T-helper 9 cell (primary cell): ENCODE measurements at places on chromosomes 2 and 18.
A peak's percentile ranks its signal among the peaks of the same experiment; 100 is the strongest.

GRCh38 chr18:59072727-59073421 is 66.8 kb upstream of the SEC11C start:
- no peak for DNase-seq

GRCh38 chr2:157149270-157149669 is 108.2 kb upstream of the GALNT5 start:
- no peak for DNase-seq

DNA sequence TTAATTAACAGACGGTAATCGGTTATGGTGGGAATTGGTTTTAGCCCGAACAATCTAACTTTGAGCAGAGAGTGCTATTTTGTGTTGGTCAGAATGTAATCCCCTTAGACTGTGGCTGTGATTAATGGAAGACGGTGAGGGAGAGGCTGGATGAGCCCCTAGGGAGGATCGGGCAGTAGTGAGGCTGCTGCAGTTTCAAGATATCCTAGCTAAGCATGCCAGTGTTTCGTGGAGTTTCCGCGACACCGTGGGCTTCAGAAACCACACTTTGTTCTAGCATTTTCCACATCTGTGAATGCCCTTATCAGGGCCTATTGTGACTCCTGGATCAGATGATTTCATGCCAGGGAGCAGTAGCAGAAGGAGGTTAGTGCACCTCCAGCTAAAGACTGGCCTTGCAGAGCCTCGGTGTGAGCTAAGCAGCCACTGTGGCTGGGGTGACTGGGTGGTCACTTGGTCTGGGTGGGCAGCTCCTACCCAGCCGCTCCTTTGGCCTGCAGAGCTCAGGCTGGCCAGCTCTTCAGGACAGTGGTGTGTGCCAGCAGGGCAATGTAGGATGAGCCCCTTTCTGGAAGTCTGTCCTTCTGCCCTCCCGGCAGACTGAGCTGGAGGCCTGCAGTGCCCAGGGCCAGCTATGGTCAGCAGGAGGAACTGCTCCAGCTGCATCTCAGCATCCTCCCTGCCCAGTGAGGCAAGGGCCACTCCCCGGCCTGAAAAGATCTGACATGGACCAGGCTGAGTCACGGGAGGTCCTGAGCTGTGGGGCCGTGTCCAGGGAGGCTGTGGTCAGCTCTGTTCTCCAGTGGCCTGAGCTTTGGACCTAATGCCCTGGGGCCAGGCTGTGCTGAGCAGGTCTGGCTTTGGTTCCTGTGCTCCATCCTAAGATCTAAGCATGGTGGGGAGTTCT is 142.6 kb upstream of the GPC1 start:
- DNase-seq, result no peak

DNA sequence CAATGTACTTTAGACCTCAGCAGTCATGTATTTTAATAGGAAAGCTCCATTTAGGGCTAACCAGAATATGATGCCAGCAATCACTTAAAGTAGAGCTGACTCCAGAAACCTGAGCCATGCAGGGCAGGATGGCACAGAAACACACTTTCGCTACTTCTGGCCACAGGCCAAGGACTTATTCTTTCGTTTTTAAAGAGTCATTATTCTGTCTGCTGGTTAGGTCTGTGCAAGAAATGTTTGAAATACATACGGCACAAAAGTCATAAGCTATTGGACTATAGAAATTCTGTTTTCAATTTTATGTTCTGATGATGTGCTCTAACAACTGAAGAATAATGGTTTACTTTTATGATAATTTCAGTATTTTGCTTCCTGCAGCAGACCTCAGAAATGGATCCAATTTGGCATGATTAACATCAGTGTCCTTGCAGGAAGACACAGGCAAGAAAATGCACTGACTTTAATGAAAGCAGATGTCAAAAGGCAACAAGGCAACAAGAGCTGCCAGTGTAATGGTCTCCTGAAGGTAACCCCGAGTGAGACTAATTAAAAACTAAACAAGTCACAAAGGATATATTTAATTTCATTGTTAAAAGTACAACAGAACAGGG is 114.4 kb upstream of the CHRNA1 start:
- no peak for DNase-seq

DNA sequence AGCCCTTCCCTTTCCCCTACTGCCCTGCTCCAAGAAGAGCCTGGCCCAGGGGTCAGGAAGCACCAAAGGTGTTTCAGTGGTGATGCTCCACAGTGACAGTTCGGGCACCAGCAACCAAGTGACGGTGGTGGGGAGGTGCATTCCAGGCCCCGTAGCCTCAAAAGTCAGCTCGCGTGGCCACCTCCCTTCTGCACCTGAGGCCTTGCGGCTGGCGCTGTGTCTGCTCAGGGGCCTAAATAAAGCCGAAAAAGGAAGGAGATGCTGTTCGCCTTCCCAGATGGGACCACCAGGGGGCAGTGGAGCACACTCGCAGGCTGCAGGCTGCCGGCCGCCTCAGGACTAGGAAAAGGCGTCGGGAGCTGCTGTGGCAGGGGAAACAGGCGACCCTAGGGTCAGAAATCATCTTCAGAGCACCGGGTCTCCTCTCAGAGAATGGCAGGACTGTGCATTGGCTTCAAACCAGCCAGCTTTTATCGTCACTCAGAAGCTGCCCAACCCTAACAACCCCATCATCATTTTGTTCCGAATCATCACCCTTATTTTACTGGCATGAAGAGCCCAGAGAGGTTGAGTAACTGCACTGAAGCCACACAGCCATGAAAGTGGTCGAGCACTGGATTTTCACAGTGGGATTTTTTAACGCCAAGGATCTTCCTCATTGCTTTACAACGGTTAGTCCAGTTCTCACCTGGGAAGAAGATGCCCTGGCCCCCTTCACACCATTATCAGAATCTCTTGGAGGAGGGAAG is 213.0 kb upstream of the CELF4 start:
- no peak for DNase-seq

- DNase-seq, result no peak
Measured at GRCh38 chr2:161576421-161576820, 47.8 kb upstream of the SLC4A10 start.

DNA sequence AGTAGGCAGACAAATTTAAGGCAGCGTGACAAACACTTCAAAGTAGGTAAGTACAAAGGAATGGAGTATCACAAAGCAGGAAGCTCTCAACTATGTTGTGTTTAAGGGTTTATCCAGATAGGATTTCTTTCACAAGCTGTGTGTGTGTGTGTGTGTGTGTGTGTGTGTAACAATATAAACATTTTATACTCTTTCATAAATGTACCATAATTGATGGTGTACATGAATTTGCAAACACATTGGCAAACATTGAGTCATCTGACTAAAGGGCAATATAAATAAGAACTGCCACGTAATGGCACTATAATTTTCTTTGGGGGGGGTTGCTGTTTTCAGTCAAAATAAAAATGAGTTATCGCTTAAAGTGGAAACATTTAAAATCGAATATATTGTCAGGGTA is 1004.4 kb upstream of the DDX18 start:
- no peak for DNase-seq

GRCh38 chr2:75986617-75987016 is 275.9 kb upstream of the GCFC2 start:
- DNase-seq, result no peak

DNA sequence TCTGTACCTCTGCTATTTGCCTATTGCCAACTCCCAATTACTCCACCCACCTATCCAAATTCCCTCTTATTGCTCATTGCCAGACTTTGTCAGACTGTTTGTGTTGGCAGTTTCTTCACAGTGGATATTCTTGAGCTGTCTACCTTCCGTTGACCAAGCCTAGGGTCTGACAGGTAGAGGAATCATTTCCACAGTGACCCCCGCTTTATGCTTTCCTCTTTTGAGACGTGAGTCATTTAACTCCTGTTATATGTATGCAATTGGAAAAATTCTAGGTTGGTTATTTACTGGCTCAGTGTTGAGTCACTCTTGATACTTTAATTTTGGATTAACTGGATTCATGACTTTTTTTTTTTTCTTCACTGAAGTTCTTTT is 187.7 kb downstream of the IRS1 start:
- DNase-seq, result no peak

- peak; percentile 68 for DNase-seq
Measured at GRCh38 chr2:25323042-25323514, 18.6 kb downstream of the DNMT3A start.

DNA sequence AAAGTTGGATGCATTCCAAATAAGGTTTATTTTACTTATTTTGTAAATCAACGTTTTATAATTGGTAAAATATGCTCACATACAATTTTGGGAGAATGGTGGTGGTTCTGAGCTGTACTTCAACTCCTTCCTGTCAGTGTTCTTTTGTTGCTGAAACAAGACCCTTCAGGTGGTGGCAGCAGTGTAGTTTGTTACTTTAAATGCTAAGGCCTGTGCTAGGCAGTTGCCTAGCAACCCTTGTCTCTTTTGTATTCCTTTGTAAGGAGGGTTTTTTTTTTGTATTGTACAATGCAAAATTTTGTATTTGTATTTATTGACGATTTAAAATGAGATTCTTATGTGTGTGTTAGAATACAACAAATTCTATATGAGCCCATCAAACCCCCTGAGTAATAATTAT is 166.0 kb upstream of the FAM98A start:
- DNase-seq, result no peak

- no peak for DNase-seq
Measured at GRCh38 chr2:229445501-229446211, 174.6 kb upstream of the PID1 start.

DNA sequence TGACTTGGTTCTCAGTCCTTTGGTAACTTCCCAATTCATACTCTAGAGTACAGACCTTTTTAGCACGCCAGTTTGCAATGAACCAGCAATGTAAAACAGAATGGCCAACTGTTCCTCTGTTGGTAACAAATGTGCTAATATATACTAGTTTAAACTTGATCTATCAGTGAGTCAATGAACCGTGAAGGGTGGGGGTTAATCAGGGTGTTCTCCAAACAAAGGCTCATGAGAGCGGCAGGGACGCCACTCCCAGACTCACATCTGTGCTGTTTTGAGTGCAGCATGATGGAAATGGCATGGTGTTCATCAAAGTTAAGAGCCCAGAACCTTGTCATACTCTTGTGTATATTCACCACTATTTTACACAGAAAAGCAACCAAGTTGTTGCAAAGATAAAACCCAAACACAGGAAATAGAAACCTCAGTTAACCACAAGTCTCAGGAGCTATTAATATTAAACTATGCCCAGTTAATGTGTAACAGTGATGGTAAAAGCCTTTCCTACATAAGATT is 70.3 kb downstream of the CERKL start:
- no peak for DNase-seq

DNA sequence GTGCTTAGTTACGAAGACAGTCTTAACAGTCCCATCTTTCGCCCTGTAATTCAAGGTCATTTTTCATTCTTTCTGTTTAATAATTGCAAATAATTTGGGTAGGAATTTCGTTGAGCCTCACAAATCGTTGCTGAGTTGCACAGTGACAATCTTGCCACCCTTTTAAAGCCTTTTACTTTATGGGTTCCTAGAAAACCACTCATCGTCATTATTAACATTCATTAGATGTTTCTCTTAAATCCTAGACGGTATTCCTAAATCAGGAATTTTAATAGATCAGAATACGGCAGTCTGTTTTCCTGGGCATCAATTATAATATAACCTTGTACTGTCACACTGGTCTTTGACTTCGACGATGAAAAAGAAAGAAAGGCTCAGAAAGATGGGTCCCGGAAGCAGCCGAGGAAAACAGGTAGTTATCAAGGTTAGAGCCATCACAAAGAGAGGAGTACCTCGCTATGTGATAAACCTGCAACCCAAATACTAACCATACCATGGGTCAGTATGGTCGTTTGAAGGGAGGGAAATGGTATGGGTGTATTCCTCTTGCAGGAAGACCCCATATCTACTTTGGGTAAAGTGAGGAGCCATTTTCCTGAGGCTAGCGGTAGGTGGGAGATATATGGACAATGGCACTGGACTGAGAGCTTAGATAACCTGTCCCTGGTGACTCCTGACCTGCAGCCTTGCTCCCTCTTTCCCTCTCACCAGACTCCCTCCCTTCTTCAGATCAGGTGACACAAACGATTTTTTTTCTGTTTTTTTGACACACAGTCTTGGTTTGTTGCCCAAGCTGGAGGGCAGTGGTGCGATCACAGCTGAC is 981 bp upstream of the SF3B1 start:
- no peak for DNase-seq

- DNase-seq, result no peak
Measured at GRCh38 chr18:48662011-48662661, 123.3 kb downstream of the CTIF start.

- DNase-seq, result no peak
Measured at GRCh38 chr2:36731941-36732672, 35.6 kb downstream of the VIT start.

- no peak for DNase-seq
Measured at GRCh38 chr2:54518430-54518829, 62.3 kb downstream of the SPTBN1 start.

GRCh38 chr2:150169237-150169629 is 318.2 kb downstream of the RND3 start:
- no peak for DNase-seq

- no peak for DNase-seq
Measured at GRCh38 chr2:31240381-31241365, 6.7 kb downstream of the EHD3 start.

- DNase-seq, result no peak
Measured at GRCh38 chr2:205806143-205806905, 124.0 kb downstream of the NRP2 start.

GRCh38 chr18:13435586-13436333 is 217.2 kb downstream of the LDLRAD4 start:
- DNase-seq, result no peak

GRCh38 chr18:75204269-75204731 is 4.6 kb downstream of the PTGR3 start:
- no peak for DNase-seq

DNA sequence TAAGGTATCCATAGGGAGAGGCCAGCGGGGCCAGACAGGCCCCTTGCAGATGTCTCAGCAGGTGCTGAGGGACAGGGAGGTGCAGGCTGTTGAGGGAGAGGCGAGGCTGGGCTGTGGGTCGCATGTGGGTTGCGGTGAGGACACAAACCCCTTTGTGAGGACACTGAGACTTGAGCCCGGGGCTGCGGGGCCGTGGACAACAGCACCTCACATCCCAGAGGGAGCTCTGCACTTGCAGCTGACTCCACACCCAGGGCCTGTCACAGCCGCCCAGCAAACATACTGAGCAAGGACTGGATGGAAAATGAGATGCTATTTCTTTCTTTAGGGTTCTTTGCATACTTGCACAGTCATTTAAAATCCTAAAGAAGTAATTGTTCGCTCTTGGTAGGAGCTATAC is 95.3 kb upstream of the NFATC1 start:
- no peak for DNase-seq

DNA sequence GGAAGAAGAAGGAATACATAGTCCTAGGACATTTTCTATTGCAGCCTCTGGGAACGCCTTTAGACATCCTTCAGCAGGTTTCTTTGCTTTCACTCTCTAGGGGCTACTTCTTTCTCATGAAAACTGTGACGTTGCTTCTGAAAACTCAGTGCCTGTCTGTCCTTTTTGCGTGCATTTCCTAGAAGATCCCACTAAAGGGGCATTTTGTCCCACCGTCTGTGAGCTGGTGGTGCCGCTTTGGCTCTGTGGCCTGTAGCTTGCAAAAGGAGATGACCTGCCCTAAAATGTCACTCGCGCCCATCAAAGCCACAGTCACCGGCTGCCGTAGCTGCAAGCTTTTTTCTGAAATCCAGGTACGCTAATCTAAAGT is 579 bp downstream of the STAT4 start:
- no peak for DNase-seq

- no peak for DNase-seq
Measured at GRCh38 chr2:9392898-9393765, 30.2 kb downstream of the ITGB1BP1 start.

GRCh38 chr18:37964885-37965571 is 399.4 kb upstream of the CELF4 start:
- no peak for DNase-seq

- no peak for DNase-seq
Measured at GRCh38 chr2:26613241-26614215, 27.6 kb downstream of the CIB4 start.
